ENCODE measurements at places on chromosomes 2 and 18. TPM values are rescaled to one million over a fixed set of nuclear protein-coding genes. Genes with fewer than 3 reads are reported as not detected.

- no peak for DNase-seq
These were observed 151.8 kb upstream of the HNMT start for GRCh38 chr2:137812517-137812916.

DNA sequence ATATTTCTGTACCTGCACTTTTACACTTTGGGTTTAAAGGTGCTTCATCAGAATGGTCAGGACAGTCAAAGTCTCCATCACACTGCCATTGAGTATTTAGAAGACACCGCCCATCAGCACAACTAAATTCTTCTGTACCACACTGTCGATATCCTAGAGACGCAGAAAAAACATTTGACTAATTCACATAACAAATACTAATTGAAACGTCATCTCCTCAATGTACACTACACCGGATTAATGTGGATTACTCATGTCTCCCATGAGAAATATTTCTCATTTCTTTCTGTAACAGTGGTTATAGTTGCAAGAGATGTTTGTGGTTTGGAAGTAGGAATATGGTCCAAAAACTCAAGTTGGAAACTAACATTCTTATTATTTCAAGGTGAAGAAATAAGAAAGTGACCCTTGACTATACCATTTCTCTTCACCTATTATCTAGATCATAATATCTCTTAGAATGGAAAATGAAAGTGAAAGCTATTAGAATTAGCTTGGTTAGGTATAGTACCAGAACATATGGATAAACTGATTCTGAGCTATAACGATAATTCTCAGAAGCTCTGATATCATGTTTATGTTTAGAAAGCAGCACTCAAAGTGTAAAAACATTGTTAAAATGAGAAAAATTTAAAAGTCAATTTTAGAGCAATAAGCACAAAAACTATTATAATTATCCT is 1627.7 kb downstream of the LRP1B start:
- DNase-seq, result no peak

- no peak for DNase-seq
These were observed 385.5 kb upstream of the HNRNPA3 start for GRCh38 chr2:176826984-176827668.

- no peak for DNase-seq
These were observed 358.9 kb upstream of the ETAA1 start for GRCh38 chr2:67038195-67038594.

- no peak for DNase-seq
These were observed 49.7 kb upstream of the ODC1 start for GRCh38 chr2:10497797-10498251.

DNA sequence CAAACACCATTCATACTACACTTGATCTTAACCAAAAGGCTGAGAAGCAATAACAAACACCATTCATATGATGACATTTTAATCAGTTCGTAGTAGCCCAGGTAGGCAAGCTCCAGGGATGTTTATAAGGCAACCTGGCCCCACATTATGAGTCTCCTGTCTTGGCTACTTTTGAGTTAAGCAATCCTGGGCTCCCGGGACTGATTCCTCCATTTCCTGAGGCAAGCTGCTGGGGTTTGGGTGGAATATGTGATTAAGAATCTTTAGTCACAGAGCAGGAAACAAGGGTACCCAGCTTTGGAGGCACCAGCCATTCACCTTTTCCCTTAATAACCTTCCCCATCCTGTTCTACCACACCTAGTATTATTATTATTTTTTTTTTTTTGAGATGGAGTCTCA is 24.5 kb upstream of the SPRED2 start:
- no peak for DNase-seq

Gene MOCOS
- total RNA-seq, result 0.23 TPM

Gene DYNAP
- not detected for total RNA-seq

Gene CAPN14
- total RNA-seq, result 0.17 TPM

Gene SCN3A
- total RNA-seq, result not detected
